ENCODE measurements at places on chromosomes 2 and 18.

DNA sequence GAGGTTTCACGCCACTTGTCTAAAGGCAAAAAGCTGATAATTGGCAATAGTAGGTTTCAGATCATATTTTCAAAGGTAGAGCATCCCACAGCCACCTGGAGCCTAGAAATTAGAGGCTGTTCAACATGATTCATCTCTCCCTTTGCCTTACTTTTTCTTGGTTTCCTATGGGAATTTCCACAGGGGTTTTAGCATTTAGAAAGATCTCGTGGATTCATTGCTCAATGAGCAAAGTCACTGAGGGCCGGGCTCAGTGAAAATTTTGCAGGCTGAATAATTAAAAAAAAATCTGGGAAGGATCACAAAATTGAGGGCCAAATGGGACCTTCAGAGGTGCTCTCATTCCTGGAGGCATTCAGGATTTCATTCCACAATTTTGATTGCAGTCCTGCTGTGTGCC is 137.1 kb downstream of the VAPA start:
- no peak for DNase-seq

- DNase-seq: no peak
These were observed 770 bp downstream of the ZNF396 start for GRCh38 chr18:35376393-35376741.

GRCh38 chr18:22977847-22978701 is 44.9 kb downstream of the RBBP8 start:
- no peak for DNase-seq

DNA sequence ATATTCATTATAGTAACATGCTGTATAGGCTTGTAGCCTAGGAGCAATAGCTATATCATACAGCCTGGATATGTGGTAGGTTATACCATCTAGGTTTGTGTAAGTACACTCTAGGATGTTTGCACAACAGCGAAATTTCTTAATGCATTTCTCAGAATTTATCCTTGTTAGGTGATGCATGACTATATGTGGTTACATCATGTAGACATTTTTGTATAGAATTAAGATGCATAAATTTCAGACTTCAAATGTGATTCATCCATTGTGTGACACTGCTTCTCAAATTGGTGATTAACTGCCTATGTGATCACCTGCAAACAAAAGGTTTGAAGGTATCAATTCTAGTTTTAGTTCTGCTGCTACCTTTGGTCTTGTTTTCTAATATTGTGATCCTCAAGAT is 1787.0 kb upstream of the PIK3C3 start:
- no peak for DNase-seq

DNA sequence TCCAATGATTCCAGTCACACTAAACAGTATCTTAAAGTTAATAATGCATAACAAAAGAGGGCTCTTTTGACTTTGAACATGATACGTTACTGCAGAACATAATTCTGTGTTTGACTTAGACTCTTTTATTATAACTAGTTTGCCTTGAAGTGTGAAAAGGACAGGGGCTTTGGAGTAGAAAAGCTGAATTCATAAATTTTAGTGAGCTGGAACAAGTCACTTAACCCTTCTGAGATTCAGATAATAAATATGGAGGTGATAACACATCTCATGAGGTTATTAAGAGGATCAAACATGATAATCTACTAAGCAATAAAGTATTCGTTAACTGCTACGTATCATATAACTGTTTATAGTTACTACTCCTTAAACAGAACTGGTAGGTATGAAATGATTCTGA is 44.7 kb upstream of the FLACC1 start:
- no peak for DNase-seq

DNA sequence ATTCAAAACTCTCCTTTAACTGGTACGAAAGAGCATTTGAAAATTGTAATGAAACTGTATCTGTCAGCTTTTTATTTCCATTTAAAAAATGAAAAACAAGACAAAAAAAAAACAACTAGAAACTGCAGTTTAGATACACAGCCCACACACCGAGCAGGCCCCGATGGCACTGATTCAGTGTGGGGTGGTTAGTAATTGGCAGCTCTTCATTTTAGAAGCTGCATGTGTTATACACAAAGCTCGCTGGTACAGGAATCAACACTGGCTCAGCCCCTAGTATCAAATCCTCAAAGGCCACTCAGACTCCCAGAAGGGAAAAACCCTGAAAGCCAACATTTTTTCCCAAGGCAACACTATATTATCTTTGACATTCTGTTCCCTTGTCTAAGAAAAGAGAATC is 30.5 kb upstream of the RMDN2 start:
- no peak for DNase-seq

- DNase-seq: no peak
These were observed 92.6 kb downstream of the ZNF385B start for GRCh38 chr2:179768765-179769164.

GRCh38 chr2:230008708-230009066 is 60.0 kb downstream of the SLC16A14 start:
- no peak for DNase-seq

DNA sequence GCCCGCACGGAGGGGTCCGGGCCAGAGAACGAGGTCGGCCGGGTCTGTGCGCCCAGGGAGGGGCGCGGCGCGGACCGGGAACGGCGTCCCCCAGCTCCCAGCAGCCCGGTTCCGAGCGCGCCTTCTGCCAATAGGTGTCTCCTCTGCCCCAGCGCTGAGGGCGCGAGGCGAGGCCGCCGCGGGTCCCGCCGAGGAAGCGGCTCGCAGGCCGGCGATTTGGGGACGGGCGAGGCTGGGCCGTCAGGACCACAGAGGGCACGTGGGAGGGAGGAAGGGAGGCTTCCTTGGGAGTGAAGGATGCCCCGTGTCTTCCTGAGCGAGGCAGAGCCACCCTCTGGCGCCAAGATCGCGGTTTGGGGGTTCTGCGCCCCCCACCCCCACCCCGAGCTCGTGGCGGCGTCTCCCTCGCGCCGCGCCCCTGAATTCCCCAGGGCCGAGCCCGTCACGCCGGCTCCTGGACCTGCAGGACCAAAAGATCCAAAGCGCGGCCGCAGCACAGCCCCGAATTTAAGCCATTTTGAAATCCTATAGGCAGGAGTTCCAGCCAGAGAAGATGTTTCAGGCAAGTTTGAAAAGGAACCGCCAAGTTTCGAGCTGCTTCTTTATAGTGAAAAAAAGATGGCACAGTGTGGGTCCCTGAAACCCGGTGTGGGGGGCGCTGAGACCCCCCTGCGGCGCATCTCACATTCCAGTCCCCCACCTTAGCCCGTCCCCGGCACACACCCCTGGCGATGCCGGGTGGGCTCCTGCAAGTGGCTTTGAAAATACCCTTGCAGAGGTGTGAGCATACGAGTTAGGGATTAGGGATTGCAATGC is 909 bp downstream of the NFATC1 start:
- no peak for DNase-seq

GRCh38 chr2:168181825-168182224 is 65.6 kb downstream of the STK39 start:
- DNase-seq: no peak

DNA sequence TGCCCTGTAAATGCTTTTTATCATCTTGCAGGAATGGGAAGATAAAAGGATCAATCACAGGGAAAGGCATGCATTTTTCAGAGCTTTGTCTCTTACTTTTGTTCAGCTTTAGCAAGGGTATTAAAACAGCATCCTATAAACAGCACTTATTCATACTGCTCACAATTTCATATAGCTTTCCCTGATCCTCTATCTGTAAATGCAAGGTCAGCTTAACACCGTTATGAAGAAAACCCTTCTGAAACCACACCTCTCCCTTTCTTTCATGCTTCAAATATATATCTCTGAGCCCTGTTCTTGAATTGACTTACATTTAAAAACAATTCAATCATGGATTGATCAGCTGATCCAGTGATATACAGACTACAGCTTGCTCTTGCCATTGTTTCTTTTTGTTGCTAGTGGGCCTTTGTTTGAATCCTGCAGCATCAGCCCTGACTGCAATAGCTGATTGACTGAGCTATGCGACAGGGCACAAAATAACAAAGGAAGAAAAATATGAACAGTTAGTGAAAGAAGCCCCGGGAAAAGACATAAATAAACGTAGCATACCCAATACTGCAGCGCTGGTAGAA is 795.5 kb upstream of the CDH2 start:
- no peak for DNase-seq

- no peak for DNase-seq
These were observed 10.4 kb upstream of the KCNK3 start for GRCh38 chr2:26682155-26682554.

- no peak for DNase-seq
These were observed 584.6 kb upstream of the KLHL29 start for GRCh38 chr2:22800412-22800811.

GRCh38 chr2:101793277-101793969 is 95.9 kb downstream of the MAP4K4 start:
- no peak for DNase-seq

DNA sequence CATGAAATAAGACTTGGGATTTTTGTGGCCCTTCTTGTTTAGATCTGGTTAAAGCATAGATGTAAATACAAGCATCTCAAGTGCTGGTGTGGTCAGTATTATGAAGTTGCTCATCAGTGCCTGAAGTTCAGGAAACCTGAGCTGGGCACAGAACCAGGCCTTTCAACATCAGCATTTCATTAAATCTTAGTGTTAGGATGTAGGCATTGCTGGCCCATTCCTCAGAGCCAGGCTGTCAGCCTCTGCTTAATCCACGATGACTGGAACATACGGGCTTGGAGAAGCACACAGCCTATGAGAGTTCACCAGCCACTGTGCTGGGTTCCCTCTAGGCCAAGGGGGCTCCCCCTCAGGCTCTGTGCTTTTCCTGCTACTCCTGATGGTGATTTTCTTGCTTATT is 270.2 kb downstream of the EN1 start:
- DNase-seq: no peak

DNA sequence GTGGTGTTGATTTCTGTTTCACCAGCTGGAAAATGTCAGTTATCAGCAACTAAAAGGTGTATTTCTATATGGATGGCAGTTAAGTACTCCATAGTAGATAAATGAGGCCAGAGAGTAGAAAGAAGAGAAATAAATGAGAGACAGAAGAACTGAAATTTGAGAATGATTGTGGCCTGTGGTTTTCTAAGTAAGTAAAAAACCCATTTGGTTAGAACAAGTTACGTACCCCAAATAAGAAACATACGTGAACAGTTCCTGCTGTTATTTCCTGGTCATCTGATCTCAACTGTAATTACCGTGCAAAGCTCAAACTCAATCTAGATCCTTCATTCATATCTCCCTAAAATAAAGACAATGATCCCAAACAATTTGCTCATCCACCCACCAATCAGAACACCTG is 181.3 kb downstream of the PID1 start:
- DNase-seq: no peak

DNA sequence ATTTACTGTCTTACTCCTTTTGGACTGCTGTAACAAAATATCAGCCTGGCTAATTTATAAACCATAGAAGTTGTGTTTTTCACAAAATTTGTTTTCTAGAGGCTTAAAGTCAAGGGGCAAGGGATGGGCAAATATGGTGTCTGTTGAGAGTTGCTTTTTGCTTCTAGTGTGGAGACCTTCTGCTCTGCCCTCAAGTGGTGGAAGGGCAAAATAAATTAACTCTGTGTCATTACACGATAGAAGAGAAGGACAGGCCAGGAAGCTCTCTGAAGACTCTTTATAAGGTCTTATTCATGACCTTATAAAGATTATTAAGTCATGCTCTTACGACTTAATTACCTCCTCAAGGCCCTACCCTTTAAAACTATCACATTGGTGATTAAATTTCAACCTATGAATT is 181.2 kb upstream of the LRATD1 start:
- DNase-seq: no peak

- DNase-seq: no peak
These were observed 262.9 kb upstream of the CDH2 start for GRCh38 chr18:28439870-28440269.

- DNase-seq: no peak
These were observed 119.7 kb downstream of the ACOXL start for GRCh38 chr2:110852051-110852450.

- no peak for DNase-seq
These were observed 110.7 kb downstream of the TMX3 start for GRCh38 chr18:68604256-68604655.

DNA sequence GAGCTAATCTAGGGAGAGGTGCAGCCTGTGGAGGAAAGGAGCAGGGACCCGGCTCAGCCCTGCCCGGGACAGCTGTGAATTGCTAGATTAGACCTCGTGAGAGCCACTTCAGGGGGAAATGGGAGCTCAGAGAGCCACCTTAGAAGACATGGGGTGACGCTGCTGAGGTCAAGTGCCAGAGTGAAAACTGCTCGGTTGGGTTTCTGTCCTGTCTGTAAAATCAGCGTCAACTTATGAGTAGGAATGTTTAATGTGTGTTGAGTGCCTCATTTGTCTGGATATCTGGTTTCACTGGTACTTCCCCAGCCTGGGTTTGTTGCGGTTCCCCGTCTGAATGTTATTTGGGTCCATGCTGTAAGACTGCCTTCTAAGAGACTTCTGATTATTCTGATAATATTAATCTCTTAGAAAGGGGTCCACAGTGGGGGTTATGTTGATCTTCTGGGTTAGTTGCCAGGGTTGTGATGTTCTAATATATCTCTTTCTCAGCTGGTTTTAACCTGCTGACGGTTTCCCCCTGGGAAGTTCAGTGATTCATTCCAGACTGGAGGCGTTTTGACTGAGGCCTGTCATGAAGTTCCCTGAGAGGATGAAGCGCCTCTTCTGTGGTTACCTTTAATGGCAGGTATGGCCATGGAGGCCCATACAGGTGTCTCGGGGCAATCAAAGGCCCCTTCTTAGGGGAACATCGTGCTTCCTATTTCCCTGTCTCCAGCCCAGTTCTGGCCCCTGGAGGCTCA is 175.9 kb downstream of the SH3RF3 start:
- no peak for DNase-seq

GRCh38 chr2:216992056-216992675 is 132.3 kb upstream of the TNP1 start:
- no peak for DNase-seq

GRCh38 chr2:11517906-11518305 is 15.9 kb upstream of the GREB1 start:
- no peak for DNase-seq

GRCh38 chr2:84052913-84053312 is 406.2 kb downstream of the SUCLG1 start:
- no peak for DNase-seq

- DNase-seq: no peak
These were observed 16.0 kb upstream of the ZNF532 start for GRCh38 chr18:58848685-58849084.

DNA sequence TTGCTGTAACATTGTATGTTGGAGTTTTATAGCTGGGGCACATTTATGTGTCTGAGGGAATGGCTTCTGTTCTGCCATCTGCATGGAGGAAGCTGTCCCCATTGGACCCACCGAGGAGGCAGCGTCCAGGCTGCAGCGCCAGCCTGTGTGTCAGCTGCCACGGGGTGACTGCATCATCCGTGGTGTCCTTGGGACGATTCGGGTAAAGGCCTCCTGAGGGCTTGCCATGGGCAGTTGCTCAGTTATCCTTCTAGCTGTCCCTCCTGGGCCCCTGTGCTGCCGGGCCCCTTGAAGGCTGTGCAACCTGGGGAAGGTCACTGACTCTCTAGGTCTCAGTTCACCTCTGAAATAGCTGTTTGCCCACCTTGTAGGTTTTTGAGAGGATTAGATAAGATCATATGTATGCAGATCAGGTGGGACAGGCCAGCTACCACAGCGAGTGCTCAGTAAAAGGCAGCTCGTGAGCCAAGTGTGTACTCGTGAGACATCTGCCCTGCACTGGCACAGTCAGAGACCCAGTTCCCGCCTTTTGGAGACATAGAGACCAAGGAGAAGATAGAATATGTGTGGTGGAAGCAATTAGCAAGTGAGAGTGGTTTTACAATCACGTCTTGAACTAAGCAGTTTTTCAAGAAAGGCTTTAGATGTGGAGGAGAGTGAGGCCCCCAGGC is 10.6 kb downstream of the LDLRAD4 start:
- DNase-seq: no peak
